ENCODE measurements at places on chromosomes 7 and 10.

GRCh38 chr10:49314806-49315205 is 15.8 kb downstream of the C10orf71 start:
- no peak for DNase-seq

DNA sequence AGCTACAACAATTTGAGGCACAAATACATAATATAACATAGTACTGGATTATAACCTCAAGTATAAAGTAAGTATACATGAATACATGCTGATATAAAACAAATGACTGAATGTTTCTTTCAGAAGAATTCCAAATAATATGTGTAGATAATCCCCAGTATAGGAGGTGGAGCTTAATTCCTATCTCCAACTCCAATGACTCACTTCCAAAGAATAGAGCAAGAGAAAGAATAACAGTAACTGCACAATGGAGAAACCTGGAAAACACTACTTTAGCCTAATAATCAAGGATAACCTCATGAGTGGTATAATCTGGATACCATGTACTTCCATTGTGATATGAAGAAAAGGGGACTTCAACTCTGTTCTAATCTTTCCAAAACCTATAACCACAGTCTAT is 13.7 kb upstream of the SEMA3C start:
- no peak for DNase-seq

DNA sequence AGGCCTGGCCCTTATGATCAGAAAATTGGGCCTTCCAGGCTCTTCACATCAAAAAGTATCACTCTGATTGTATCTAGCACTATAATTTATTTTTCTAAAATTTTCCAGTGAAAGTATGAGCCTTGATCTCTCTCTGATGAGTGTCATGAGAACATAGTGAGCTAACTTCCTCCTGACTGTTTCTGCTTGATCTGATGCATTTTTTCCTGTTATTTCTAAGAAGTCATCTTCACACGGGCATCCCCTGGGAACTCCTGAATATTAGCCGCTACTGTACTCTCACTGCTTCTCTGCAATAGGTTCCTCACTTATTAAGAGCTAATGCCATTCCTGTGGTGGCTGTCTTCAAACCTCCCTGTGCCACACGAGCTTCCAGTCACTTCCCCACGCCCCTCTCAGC is 63.1 kb upstream of the ZPBP start:
- no peak for DNase-seq

DNA sequence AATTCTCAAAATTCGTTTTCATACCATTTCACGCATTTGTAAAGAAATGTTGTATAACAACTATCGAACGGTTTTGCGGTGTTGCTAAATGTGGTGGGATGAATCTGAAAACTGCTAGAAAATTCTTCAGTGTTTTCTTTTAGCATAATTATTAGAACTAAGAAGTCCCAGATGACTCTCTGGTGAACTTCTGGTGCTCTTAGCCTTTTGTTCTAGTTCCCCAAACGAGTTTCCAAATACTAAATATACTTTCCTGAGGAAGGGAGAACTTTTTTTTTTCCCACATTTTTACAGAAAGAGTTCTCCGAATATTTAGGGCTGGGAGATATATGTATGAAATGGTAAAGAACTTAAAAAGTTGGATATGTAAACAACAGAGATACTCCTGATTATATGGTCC is 82.5 kb downstream of the ICA1 start:
- no peak for DNase-seq

DNA sequence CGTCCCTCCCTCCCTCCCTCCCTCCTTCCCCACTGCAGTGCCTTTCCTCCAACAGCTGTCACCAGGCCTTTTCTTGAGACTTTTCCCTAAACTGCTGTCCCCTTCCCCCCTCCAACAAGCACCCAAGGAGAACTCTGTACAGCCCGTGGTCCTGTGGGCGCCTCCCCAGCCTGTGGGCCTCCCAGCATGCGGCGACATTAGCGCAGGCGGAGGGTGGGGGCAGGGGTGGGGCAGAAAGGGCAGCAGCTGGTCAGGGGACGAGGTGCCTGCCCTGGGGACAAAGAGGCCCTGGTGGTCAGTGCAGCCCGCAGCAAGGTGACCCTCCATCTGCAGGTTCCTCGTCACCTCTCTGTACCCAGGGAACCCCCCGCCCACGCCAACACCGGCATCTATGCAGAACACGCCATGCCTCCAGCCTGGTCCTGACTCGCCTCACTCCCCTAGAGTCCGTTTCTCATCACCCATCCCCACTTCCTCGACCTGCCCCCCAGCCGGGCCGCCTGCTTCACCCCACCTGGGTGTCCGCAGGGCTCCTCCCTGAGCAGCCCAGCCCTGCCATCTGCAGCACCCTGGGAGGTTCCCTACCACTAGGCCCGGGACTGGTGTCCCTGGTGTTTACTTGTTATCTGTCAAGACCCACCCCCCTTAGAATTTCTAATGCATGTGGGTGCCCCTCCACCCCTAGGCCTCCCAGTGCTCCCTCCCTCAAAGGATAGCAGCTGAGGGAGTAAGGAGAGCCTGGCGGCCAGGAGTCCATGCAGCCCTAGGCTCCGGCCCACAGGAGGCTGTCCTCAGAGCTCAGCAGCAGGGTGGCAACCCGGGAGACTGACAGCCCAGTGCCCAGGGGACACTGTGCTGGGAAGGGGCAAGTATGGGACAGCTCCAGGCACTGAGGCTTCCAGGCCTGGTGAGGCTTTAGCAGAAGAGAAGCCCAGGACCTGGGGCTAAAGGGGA is 147.8 kb downstream of the ARHGAP22 start:
- DNase-seq = no peak

DNA sequence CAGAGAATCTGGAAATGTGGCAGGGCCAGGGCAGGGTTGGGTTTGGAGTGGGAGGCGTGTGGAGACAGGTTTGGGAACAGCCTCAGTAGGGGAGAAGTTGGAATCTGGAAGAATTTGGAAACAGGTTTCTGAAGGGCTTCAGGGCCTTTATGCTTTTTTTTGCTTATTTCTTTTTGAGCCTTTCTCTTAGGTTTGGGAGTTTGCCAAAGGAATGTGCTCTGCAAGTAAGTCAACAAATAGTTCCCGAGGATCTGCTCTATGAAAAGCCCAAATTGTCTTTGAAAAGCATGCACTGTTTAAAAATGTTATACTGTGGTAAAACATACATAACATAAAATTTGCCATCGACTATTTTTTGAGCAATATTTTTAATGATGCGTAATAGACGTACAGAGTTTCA is 86.7 kb upstream of the ADRB1 start:
- DNase-seq = no peak

GRCh38 chr7:51539840-51540239 is 223.2 kb upstream of the COBL start:
- no peak for DNase-seq

DNA sequence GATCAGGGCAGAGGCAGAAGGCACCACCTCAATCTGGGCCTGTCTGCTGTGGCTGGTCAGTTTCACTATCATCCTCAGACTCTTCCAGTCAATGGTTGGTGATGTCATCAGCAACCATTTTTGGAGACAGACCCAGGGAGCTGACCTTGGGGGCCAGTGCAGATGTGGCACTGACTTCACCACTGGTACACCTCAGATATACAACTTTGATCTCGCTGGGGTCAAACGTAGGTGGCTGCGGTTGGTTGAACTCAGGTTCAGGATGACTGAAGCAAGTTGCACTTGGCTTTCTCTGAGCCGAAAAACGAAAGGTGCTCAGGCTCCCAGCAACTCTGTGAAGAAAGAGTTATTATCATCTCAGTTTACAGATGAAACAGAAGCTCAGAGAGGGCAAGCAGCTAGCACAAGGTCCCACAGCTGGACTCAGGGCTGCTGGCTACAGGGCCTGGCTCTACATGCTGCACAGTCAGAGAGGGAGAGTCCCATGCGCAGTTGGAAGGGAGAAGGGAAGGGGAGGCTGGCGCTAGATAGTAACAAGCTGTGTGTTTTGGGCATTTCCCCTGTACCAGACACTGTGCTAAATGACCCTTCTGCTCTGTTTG is 27.2 kb downstream of the ANKRD16 start:
- no peak for DNase-seq

DNA sequence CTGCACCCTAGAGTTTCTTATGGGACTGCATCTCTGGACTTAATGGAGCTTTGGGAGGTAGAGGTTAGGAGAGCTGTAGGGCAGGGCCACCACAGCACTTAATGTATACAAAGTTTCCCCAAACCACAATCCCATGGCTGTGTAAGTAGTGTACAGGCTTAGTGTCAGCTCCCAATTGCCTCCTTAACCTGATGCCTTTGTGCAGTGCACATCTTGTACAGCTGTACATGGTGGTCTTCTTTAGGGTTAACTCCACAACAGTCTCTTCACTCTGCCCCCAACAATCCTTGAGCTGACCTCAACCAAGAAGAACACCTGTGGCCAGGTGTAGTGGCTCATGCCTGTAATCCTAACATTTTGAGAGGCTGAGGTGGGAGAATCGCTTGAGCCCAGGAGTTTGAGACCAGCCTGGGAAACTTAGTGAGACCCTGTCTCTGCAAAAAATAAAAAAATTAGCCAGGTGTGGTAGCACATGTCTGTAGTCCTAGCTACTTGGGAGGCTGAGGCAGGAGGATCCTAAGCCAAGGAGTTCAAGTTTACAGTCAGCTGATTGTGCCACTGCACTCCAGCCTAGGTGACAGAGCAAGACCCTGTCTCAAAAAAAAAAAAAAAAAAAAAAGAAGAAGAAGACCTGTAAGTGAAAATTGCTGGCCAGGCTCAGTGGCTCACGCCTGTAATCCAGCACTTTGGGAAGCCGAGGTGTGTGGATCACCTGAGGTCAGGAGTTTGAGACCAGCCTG is 6.8 kb downstream of the PLAU start:
- DNase-seq = no peak
